Activated T-cell treated with anti-CD3 and anti-CD28 coated beads, Interleukin-2, amount 50 U/mL, for 1 hour (primary cell): ENCODE measurements at places on chromosomes 5 and 9.

DNA sequence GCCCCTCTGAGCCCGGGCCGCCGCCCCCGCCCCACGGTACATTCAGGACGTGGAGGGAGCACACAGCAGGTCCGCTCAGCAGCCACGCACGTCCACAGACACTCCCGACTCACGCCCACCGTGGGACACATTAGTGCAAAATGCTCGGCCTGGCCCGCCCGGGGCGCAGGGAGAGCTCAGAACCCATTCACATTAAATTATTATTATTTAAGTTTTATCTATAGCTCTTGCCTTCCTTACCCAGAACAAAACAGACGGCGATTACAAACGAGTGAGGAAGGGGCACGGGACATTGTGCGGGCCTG is 47.5 kb upstream of the UBAC1 start:
- DNase-seq, result no peak

DNA sequence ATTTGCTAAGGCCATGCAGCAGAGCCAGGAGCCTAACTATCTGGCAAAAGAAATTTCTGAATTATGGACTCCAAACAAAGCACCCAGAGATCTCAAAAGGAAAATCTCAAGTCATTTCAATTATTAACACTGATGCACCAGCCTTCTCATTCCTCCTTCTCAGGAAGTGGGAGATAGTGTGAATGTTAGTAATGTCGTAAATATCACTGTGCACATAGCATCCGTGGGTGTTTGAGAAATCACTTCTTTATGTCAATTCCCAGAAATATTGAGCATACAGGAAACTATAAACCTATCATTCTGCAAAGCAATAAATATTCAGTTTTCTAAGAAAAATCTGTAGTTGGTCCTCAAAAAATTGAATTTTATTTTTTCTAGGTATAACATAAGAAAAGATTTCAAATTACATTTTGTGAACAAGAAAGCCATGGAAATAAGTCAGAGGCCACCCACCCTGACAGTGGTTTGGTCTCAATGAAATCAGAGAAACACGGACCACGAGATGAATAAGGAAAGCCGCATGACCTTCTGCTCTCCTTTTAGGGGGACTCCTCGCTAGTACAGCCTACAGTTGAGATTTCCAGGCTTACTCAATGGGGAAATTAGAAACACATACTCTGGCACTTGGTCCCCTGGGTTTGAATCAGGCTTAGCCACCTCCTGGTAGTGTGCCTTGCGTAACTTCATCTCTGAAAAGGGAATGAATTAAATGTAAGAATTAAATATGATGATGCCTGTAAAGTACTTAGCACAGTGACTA is 120.6 kb downstream of the DIRAS2 start:
- no peak for DNase-seq

DNA sequence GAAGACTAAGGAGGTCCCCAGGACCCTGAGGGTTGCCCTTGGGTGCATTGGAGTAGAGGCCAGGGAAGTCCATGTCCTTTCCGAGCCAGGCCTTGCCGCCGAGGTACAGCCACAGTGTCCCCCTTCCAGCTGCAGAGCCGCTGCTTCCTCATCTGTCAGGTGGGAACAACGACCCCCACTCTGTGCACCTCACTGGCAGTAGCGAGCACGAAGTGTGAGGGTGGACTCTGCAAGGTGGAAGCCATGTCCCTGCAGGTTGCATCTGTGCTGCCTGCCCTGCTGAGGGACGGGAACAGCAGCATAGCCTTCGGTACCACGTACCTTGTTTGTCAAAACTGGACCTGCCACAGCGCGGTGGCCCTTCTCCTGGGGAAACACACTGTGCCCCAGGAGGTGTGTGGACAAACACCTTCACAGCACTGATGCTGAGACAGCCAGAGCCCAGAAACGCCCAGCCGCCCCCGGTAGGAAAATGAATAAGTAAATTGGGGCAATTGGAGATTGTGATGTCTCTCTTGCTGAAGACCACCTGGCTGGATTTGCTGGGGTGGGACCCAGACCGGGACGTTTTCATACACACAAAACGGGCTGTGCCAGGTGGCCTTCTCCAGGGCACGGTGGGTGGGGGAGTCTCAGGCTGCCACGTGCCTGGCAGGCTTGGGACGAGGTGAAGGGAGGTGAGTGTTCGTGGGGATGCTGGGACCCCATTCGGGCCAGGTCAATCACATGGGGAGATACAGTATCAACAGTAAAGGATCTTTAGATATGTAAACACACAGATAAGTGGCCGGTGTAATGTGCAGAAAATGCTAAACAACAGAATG is 157.3 kb downstream of the RXRA start:
- no peak for DNase-seq

DNA sequence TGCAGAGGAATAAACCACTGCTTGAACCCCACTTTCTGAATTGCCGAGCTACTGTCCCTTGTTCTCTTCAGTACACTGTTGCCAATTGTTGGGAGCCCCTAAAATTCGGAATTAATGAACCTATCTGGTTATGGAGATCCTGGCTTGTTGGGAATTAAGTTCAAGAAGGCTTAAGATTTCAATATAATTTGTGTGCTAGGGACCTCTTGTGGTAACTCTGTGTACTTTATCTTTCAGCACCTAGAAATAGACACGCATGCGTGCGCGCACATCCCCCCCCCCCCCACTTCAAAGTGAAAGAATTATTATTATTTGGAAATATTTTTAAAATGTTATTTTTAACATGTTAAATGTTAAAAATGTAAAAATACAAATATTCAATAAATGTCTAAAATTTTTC is 53.3 kb upstream of the FAM169A start:
- no peak for DNase-seq

- no peak for DNase-seq
These were observed 776 bp downstream of the APBA1 start for GRCh38 chr9:69671311-69671878.

DNA sequence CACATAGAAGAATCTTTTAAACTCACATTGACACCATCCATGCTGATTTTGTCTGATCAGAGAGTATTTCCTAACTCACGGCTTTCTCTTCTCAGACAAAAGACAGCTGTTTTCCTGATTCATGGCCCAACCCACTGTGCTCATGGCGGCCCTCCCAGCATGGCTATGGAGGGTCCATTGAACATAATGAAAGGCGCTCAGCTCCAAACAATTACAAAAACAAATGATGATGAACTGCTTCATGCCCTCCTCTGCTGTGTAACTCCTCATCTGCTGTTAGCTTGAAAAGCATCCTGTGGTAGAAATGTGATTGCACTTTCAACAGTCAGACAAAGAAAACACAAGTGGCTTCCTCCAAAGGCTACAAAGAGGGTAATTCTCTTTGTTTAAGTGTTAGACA is 673.8 kb downstream of the PRELID2 start:
- DNase-seq, result no peak

- no peak for DNase-seq
These were observed 49.4 kb upstream of the ZBTB43 start for GRCh38 chr9:126755317-126755875.

DNA sequence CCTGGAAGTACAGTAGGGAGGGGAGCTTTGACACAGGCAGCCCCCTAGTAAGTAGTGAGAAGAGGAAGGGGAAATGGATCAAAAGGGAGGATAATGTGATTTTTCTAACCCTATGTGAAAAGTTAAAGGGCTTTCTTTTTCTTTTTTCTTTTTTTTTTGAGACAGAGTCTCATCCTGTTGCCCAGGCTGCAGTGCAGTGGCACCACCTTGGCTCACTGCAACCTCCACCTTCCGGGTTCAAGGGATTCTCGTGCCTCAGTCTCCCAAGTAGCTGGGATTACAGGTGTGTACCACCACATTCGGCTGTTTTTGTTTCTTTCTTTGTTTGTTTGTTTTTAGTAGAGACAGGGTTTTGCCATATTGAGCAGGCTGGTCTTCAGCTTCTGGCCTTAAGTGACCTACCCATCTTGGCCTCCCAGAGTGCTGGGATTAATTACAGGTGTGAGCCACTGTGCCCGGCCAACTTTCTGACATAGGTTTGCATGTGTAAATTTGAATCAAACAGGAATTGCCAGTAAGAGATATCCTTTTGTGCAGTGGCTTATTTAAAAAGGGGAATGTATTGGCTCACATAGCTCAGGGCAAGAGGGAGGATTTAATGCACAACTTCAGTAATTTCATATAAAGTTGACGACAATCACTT is 13.4 kb upstream of the PRDM6 start:
- no peak for DNase-seq

DNA sequence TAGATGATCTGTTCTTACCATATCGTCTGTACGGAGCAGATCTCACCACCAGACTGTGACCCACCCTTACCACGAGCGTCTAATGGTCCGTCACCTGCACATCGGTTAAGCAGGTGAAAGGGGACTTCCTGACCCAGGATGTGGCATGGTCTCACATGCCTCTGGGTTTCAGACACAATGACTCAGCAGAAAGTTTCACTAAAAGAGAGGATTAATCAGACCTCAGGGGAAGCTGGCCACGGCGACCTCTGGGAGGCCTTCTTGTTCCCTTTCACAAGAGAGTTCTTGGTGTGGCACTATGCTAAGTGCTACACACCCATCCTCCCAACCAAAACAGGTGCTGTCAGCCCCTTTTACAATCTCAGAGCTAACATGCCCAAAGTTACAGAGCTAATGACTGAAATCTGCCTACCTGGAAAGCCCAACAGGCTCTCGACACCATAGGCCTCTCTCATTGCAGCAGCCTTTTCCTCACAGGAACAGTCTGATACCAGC is 41.6 kb downstream of the ADAMTS12 start:
- DNase-seq, result no peak

DNA sequence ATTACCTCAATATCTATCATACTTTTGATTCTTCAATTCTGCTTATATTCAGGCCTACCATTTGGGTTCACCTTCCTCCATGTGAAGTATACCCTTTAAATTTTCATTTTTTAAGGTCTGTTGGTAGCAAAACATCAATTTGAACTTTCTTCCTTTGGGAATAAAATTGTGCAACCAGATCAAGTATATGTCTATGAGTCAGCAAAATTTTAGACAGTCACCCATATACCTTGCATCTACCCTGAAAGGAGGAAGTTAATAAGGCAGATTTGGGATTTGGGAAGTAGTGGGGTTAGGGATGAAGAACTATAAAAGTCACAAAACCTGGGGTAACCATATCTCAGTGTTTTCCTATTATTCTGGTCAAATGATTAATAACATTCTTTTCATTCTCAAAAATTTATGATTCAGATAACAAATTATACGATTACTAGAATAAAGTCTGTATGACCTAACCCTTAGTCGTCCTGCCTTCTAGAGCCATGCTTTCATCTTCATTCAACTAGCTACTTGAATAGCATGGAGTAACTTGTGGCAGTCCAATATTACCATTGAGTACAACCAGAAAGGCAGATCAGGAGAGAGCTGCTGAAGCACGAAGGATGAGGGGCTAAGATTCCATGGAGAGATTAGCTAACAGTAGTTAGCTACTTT is 2.8 kb upstream of the IL33 start:
- no peak for DNase-seq

DNA sequence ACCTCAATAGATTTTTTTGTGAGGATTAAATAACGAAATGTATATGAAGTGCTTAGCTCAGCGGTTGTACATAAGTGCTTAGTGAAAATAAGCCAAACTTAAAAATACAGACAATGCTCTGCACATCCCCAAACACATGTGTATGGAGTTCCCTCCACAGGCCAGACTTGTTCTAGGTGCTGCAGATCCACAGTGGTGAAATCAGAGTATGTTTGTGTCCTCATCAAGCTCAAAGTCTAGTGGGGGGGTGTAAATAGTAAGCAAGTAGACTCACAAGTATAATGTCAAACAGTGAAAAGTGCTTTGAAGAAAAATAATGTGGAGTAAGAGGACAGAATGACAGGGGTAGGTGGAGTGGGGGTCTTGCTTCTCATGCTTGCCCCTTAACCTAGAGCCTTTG is 157.4 kb upstream of the SPRY4 start:
- no peak for DNase-seq

DNA sequence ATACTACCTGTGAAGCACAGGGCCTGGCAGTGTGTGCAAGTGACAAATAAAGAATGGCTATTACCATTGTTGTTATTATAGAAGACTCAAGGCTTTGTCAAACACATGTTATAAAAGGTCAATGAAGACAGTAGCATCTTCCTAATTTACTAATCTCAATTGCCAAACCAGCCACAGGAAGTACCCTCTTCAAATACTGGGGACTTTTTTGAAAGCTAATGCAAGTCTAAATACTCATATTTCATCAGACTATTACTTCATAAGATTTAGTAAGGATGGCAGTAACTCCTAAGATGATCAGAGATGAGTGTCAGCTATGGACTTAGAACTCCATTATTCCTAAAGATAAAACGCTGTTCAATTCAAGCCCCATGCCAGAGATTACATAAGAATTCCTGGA is 43.0 kb downstream of the GNAQ start:
- no peak for DNase-seq
